ENCODE measurements at places on chromosomes 7 and 10.

- H3K4me3 ChIP-seq = no peak overlapping the region
- H3K4me1 ChIP-seq = no peaks in the 10 kb centered on the region
- peak; percentile 18 for DNase-seq
Measured at GRCh38 chr10:6850452-6850851, 270.4 kb upstream of the PRKCQ start.

DNA sequence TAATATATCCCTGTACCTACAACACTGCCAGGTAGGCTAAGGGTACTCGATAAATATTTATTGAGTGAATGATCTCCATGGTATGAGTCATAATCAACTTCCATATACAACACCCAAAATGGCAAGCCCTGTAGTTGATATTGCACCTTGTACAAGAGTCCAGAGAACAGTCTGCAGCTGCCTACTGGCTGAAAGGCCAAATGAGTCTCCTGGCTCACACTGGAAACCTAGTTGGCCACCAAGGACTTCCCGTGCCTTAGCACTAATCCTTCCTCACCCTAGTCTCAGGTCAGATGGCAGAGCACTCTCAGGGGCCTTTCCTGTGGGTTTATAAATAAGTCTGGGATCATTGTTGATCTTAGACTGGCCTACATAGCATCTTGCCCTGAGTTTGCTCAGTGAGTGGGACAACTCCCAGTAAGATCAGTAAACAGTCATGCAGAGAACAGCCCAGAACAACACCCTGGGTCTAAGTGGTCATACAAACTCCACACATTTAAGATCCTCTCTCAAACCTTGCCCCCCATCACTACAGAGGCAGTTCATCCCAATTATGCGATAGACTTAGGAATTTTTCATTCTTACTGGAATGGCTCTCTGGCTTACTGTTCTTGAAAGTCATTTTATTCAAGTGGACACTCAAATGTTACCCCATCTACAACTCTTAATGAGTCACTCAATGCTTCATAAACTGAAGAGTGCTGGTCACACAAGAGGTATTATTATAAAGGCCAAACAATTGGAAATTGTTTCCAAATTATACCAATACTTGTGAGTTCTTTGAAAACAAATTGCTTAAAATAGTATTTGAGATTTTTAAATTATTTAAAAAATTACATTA, 14.7 kb upstream of the SLC16A9 start:
- no peaks in the 10 kb centered on the region for H3K4me1 ChIP-seq
- no peaks in the 10 kb centered on the region for H3K27me3 ChIP-seq
- no peak for DNase-seq
- no peaks in the 10 kb centered on the region for H3K36me3 ChIP-seq
- H3K27ac ChIP-seq = no peak overlapping the region
- H3K4me3 ChIP-seq = no peak overlapping the region

DNA sequence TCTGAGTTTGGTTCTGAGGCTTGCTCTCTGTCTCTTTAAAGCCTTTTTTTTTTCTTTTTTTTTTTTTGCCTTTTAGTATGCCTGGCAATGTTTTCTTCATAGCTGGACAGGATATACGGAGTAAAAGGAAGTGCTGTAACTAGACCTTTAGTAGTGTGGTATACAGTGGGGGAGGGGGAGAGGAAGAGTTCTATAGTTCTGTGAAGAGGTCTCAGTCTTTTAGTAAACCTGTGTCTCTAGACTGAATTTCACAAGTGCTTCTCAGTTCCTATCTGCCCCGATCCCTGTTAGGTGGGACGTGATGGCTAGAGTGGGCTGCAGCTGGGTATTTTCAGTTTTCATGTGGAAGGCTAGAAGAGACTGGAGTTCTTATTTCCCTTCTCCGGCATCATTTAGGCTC, 3.1 kb upstream of the ABCC2 start:
- H3K27me3 ChIP-seq = no peaks in the 10 kb centered on the region
- no peak overlapping the region for H3K4me3 ChIP-seq
- no peak overlapping the region for H3K27ac ChIP-seq
- H3K36me3 ChIP-seq = no peaks in the 10 kb centered on the region
- DNase-seq = no peak
- peaks cover 3% of the 10 kb centered on the region for H3K4me1 ChIP-seq

GRCh38 chr7:92699560-92699959, 109.4 kb upstream of the FAM133B start:
- H3K27me3 ChIP-seq = no peaks in the 10 kb centered on the region
- DNase-seq = no peak
- no peaks in the 10 kb centered on the region for H3K36me3 ChIP-seq
- no peak overlapping the region for H3K4me3 ChIP-seq
- H3K27ac ChIP-seq = no peak overlapping the region

- H3K27me3 ChIP-seq = no peaks in the 10 kb centered on the region
- H3K4me1 ChIP-seq = no peaks in the 10 kb centered on the region
- H3K4me3 ChIP-seq = no peak overlapping the region
- no peak for DNase-seq
Measured at GRCh38 chr7:139915864-139916716, 87.0 kb downstream of the TBXAS1 start.

DNA sequence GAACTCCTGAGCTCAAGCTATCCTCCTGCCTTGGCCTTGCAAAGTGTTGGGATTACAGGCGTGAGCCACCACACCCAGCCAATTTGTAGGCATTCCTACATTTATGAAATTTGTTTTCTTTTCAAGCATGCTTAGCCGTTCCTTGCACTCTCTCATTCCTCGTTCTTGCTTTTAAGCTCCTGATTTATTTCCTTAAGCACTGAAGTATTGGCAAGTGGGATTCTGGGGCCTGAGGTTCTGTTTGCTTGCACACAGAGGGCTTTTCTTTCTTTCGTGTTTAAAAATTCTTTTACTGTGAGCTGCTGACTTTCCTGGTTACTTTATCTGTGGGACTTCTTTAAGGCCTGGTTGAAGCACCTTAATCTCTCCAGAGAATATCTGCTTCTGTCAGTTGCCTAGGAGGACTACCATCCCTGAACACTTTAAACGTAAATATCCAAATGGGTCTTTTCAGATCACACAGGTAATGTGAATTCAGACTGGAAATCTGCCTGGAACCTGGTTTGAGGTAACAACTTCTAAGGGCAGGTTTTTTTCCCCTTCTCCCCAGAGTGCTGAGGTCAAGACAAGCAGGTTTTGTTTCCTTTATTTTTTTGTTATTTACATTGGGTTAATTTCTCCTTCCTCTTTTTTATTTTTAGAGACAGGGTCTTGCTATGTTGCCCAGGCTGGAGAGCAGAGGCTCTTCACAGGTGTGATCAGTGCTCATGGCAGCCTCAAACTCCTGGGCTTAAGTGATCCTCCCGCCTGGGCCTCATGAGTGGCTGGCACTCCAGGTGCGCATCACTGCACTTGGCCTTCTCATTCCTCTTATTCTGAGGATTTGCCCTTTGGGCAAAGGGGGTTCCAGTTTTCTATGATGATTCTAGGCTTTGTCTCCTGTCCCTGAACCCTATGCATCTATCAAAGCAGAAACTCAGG, 102.9 kb downstream of the PFKFB3 start:
- H3K36me3 ChIP-seq = no peaks in the 10 kb centered on the region
- DNase-seq = no peak
- no peaks in the 10 kb centered on the region for H3K4me1 ChIP-seq
- no peak overlapping the region for H3K27ac ChIP-seq
- no peak overlapping the region for H3K4me3 ChIP-seq
- H3K27me3 ChIP-seq = no peaks in the 10 kb centered on the region

DNA sequence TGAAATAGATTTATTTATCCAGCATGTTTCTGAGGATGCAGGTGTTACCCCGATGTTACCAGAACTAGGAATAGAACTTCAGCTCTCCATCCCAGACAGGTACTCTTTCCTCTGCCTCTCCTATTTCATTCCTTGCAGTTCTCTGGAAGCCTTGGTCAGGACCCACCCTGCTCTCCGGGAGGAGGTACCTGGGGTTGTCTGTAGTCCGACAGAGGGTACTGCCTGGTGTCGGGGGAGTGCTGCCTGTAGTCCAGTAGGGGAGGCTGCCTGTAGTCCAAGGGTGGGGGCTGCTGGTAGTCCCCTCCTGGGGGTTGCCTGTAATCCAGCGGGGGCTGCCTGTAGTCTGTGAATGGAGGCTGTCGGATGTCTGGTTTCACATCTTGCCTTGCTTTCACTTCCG, 328.4 kb downstream of the PHTF2 start:
- H3K4me1 ChIP-seq = peaks cover 24% of the 10 kb centered on the region
- H3K27me3 ChIP-seq = no peaks in the 10 kb centered on the region
- peak; percentile 30 for DNase-seq
- H3K36me3 ChIP-seq = no peaks in the 10 kb centered on the region

DNA sequence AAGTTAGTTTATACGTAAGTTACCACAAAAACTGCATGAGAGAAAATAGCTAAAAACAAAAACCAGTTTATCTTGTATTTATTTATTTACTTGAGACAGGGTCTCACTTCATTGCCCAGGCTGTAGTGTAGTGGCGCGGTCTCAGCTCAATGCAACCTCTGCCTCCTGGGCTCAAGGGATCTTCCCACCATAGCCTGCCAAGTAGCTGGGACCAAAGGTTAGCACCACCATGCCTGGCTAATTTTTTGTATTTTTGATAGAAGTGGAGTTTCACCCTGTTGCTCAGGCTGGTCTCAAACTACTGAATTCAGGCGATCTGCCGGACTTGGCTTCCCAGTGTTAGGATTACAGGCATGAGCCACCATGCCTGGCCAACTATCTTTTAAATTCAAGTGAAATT, 277.4 kb downstream of the PLXDC2 start:
- no peaks in the 10 kb centered on the region for H3K4me1 ChIP-seq
- no peak for DNase-seq
- H3K4me3 ChIP-seq = no peak overlapping the region

GRCh38 chr7:149769915-149770314, 3.5 kb downstream of the ZNF467 start:
- H3K36me3 ChIP-seq = no peaks in the 10 kb centered on the region
- peaks cover 80% of the 10 kb centered on the region for H3K27me3 ChIP-seq
- DNase-seq = no peak
- H3K4me1 ChIP-seq = peaks cover 8% of the 10 kb centered on the region
- H3K4me3 ChIP-seq = no peak overlapping the region
- no peak overlapping the region for H3K27ac ChIP-seq

GRCh38 chr10:29276251-29276850, 12.5 kb upstream of the LYZL1 start:
- H3K4me1 ChIP-seq = peaks cover 9% of the 10 kb centered on the region
- no peak for DNase-seq
- H3K4me3 ChIP-seq = no peak overlapping the region
- no peaks in the 10 kb centered on the region for H3K27me3 ChIP-seq

GRCh38 chr10:76184647-76185046, 753.2 kb downstream of the LRMDA start:
- H3K36me3 ChIP-seq = no peaks in the 10 kb centered on the region
- no peak overlapping the region for H3K4me3 ChIP-seq
- H3K27ac ChIP-seq = no peak overlapping the region
- H3K27me3 ChIP-seq = no peaks in the 10 kb centered on the region

- no peaks in the 10 kb centered on the region for H3K36me3 ChIP-seq
- H3K4me1 ChIP-seq = peaks cover 8% of the 10 kb centered on the region
- no peaks in the 10 kb centered on the region for H3K27me3 ChIP-seq
- H3K4me3 ChIP-seq = peak overlapping the region; percentile 73
- DNase-seq = peak; percentile 39
Measured at GRCh38 chr10:45673074-45673648, 589 bp upstream of the ZFAND4 start.

GRCh38 chr7:74284781-74285259, 4.4 kb upstream of the CLIP2 start:
- no peak overlapping the region for H3K4me3 ChIP-seq
- no peaks in the 10 kb centered on the region for H3K36me3 ChIP-seq
- peaks cover 21% of the 10 kb centered on the region for H3K4me1 ChIP-seq
- no peaks in the 10 kb centered on the region for H3K27me3 ChIP-seq
- peak; percentile 47 for DNase-seq

All from GM23338 (cell line).